ENCODE measurements at places on chromosomes 3 and 15.

DNA sequence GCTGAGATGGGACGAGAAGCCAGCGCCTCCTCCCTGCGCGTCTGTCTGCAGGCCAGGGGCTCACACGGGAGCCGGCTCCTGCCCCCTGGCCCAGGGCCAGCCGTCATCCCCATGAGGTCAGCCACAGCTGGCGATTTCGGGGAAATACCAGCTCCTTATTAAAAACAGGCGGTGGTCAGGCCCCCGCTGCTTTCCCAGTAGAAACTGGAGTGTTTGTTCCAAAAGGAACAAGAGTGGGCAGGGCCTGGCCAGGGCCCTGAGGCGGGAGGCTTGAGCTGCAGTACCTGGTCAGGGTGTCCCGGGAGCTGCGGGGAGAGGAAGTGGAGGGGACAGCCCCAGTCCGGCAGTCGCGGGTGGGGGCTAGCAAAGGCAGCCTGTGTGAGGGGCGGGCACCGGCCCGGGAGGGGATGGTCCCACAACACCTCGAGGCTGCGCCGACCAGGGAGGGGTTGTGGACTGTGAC lies 17.8 kb downstream of the MYL3 start:
- no peak for DNase-seq

- DNase-seq: no peak
Observed at GRCh38 chr15:89307791-89308190, 26.8 kb downstream of the POLG start.

GRCh38 chr3:41304593-41304992 lies 105.3 kb downstream of the CTNNB1 start:
- DNase-seq: no peak

DNA sequence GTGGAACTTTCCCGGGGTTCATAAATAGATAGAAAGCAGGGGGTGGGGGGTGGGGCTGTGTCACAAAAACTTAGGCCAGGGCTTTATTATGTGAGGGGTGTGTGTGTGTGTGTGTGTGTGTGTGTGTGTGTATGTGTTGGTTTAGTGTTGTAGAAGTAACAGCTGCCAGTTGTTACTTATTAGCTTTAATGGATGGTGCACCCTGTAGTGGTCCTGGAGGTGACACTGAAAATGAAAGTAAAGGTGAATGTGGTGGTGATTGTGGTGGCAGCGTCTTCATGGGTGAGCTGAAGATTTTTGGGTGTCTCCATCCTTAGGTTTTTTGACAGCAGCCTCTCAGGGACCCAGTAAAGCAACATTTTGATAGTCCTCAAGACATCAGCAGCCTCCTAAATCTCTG lies 449.9 kb downstream of the PDCD6IP start:
- no peak for DNase-seq

GRCh38 chr15:88487796-88488523 lies 20.5 kb downstream of the MRPS11 start:
- no peak for DNase-seq

DNA sequence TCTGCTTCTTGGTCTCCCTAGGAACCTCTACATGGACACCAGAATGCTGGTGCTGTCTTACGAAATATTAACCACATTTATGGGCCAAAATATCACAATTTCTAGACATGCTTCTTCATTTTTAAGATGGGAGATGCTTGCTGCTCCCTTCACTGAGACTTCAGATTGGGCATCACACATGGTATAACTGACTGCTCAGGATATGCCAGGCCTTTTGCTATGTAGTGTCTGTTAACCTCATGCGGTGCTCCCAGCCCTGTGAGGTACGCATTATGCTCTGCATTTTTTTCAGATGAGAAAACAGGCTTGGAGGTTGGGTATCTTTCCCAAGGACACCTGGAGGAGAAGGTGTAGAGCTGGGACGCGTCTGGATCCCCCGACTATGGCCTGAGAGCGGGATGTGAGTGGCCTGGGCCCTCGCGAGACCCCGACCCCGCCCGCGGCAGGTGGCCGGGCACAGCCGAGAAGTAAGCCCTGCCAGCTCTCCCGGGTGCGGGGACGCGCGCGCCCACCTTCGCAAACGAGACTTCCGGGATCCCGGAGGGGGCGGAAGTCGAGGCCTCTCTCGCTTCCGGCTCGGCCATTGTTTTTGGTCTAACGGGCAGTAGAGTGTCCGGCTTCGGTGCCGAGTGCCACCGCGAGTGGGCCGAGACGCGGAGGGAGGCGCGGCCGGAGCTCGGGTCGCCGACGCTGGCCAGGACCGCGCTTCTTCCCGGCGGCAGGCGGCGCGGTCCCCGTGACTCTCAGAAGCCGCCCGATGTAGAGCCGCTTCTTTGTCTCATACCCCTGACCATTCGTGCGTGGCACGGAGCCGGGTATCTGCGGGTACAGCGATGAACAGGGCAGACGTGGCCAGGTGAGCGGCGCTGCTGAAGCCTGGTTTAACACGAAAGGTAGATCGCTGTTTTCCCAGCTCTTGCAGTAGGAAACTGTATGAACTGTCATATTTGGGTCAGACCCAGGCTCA lies at the start of gene ZKSCAN7:
TSS of gene ZKSCAN7 (plus strand) at position 568 of the 967 bp plus-strand sequence. CDS start 1,855 bp downstream, outside the sequence.
- peak; percentile 37 for DNase-seq

GRCh38 chr3:74375653-74376052 lies 238.8 kb downstream of the CNTN3 start:
- no peak for DNase-seq

DNA sequence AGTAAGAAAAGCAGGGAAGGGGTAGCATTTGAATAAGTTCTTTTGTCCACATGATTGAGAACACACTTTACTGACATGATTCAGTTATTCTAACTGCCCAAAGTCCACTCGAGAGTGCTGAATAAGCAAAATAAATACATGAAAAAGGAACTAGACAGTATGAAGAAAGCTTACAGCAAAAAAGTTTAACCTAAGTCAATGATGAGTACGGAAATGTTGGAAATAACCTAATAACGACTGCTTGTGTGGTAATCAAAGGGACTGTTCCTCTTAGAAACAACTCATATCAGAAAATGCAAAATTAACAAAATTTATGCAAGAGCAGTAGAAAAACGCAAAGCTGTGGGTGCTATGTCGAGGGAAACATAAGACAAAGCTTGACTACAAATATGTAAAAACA lies 36.6 kb downstream of the DMXL2 start:
- no peak for DNase-seq

GRCh38 chr15:74873756-74874424 lies 725 bp upstream of the SCAMP2 start:
- DNase-seq: no peak

- DNase-seq: no peak
Observed at GRCh38 chr3:45841420-45841756, 531 bp downstream of the LZTFL1 start.

GRCh38 chr15:90529371-90530249 lies at the start of gene CRTC3:
CRTC3 (plus strand) TSS chr15:90529923; CDS start chr15:90530072, 149 bp downstream.
- no peak for DNase-seq

- no peak for DNase-seq
Observed at GRCh38 chr15:96574782-96575181, 244.3 kb downstream of the NR2F2 start.

- DNase-seq: no peak
Observed at GRCh38 chr15:70033109-70033508, 64.6 kb downstream of the TLE3 start.

DNA sequence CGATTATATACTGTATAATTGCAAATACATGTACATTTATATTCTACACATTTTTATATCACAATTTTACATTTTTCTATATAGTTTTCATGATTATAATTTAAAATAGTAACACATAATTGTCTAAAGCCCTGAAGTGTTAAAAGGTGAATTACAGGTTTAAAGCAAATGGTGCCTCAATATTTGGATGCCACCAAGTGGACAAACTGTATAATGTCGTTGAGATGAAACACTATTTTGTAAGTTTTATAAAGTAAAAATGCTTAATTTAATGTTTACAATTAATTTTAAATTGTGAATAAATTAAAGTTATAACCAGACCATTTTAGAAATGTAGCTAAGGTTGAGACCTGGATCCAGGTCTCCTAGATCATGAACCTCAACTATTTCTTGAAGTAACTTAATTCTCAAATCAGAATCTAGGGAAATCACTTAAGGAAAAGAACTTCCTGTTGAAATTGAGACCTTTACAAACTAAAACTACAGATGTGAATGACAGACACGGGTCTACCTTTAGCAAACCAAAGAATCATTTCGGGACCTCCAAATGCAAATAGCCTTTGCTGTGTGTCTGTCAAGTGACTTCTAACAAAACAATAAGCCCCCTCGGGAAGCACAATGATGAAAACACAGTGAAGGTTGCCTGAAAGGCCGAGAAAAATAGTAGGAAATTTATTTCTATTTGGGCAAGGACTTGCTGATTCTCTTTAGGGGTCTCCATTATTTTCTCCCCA lies 37.8 kb downstream of the EHHADH start:
- no peak for DNase-seq

GRCh38 chr3:19256313-19256712 lies 108.0 kb downstream of the KCNH8 start:
- DNase-seq: no peak

GRCh38 chr3:53555068-53555588 lies 60.7 kb downstream of the CACNA1D start:
- peak; percentile 38 for DNase-seq

- DNase-seq: no peak
Observed at GRCh38 chr3:146449613-146450012, 19.7 kb downstream of the PLSCR2 start.

DNA sequence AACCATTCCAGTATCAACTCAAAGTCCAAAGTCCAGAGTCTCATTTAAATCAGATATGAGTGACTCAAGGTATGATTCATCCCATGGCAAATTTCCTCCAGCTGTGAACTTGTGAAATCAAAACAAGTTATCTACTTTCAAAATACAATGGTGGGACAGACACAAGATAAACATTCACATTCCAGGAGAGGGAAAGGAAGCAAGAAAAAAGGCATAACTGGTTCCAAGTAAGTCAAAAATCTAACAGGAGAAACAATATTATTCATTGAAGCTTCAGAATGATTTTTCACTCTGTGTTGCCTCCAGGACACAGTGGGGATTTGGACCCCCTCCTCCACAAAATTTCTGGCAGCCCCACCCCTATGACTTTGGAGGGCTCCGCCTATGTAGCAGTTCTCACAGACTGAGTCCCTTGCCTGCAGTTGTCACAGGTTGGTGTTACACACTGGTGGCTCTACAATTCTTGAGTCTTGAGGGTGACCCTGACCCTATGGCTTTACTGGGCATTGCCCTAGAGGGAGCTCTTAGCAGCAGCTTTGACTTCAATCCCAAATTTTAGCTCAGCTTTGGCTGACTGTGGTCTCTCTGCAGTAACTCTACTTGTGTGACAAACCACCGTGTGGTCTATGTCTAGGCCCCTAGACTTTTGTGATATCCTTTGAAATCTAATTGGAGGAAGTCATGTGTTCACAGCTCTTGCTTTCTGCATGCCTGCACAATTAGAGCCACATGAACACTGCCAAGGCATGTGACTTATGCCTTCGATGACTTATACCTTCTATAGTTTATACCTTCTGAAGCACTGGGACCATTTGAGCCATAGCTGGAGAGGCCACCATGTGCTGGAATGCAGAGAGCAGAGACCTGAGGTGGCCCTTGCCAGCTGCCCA lies 644.2 kb downstream of the GRM7 start:
- no peak for DNase-seq

GRCh38 chr3:175346573-175347356 lies 487.6 kb downstream of the NAALADL2 start:
- DNase-seq: no peak

DNA sequence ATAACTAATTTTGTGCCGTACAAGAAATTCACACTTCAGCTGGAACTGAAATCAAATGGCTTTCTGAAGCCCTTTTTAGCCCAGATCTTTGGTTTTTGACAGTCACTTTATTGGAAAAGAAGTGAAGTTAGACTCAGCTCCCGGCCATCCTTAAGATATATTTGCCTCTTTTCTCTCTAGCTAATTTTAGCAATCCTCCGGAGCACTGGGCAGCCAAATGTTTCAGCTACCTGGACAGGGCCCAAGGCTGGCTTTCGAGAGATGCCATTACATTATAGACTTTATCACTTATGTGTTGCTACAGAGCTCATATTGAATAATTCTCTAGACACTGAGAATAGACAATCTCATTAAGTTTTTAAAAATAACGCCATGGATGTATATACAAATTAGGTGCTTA lies 28.5 kb upstream of the RPL39L start:
- DNase-seq: no peak

All from stimulated activated CD4-positive, alpha-beta T cell treated with anti-CD3 and anti-CD28 coated beads, Interleukin-12 subunit alpha, Interleukin-12 subunit beta, amount 100 ng/mL, for 48 hours (primary cell).